ENCODE measurements at places on chromosomes 6 and 20.

DNA sequence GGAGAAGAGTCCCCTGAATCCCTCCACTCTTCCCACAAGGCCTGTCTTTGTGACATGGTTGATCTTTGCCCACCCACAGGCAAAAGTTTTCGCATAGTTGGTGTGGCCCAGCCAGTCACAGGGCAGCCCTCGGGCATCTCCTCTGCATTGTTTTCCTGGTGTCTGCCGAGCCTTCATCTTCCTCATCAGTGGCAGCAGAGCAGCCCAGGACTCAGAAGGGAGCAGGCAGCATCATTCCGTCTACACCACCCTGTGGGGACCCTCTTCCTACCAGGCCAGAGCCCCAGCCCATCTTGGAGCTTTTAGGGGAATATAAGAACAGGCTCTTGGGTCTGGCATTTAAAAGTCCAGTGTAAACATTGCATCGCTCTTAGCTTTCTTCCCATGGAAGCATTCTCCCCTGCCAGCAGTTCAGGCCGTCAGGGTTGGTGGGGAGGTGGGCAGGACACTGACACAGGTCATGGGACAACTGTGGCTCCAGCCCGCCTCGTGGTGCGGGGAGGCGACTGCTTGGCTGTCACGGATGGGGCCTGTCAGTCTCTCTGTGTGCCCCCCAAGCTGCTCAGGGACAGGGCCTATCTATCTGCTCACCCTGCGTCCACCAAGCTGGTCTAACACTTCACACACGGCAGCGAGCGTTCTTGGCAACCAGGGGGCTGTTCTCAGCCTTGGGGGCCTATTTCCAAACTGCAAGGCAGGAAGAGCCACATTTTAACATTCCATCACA is 38.3 kb downstream of the PDRG1 start:
- DNase-seq: no peak

DNA sequence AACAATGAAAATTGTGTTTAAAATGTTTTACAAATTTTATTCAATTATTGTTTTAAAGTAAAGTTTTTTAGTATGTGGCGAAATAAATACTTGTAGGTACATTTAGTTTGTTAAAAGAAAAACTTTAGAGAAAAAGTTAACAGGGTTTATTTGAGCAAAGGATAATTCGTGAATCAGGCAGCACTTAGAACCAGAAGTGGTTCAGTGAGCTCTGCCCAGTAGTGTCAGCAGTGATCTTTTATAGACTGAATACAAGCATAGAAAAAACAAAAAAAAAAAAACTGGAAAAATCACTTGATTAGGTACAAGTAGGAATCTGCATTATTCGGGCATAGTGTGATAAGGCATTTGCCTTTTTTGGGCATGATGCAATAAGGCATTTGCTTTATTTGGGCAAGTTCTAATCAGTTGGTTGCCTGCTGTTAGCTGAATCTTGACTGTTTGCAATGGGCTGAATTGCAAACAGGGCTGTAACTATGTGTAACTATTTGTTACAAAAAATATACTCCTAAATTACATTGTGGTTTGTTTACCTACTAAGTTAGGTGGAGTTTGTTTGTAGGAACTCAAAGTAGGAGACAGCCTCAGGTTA is 122.9 kb upstream of the MMS22L start:
- DNase-seq: no peak

- no peak for DNase-seq
Observed at GRCh38 chr6:133208183-133208755, 32.9 kb upstream of the EYA4 start.

DNA sequence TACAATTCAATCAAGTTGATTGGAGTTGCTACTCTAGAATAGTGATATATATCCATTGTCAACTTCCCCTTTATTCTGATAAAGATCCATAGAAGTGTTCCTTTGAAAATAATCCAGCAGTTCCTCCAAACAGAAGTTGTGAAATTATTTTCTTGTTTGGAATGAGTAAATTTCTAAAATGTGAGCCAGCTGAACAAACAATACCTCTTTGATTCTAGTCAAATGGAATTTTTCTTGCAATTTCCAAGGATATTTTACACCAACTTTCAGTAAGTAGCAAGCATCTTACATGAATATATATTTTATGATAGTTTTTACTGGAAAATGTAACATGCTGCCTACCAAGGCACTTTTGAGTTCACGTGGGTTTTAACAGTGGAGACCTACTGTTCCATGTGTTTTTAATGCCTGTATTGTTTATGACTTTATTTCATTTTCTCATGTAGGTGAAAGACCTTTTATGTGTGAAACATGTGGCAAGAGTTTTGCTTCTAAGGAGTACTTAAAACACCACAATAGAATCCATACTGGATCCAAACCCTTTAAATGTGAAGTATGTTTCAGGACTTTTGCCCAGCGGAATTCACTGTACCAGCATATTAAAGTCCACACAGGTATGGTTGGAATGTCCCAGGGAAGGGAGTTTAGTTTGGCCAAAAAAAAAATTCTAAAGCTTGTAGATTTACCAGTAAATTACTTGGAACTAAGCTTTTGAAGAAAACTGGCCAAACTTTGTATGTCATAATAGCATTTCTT is 6.5 kb downstream of the GZF1 start:
- no peak for DNase-seq

GRCh38 chr6:31143148-31143547 is 4.3 kb upstream of the PSORS1C2 start:
- no peak for DNase-seq

DNA sequence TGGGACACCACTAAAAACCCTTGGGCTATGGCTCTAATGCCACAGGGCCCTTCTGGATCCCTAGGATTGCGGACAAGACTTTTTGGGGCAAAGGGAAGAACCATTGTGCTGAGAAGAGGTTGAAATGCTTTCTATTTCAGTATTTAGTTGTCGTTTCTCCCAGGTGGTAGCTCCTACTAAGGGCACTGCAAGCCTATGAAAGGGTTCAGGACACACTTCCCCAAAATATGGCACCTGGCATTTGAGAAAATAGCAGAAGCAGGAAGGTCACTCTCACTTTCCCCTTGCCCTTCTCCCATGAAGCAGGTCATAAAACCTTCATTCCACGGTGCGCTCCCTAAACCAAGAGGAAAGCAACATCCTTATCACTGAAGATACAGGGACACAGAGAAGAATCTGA is 125.4 kb upstream of the GPR6 start:
- no peak for DNase-seq

GRCh38 chr20:61082720-61083119 is 169.3 kb upstream of the CDH4 start:
- no peak for DNase-seq

DNA sequence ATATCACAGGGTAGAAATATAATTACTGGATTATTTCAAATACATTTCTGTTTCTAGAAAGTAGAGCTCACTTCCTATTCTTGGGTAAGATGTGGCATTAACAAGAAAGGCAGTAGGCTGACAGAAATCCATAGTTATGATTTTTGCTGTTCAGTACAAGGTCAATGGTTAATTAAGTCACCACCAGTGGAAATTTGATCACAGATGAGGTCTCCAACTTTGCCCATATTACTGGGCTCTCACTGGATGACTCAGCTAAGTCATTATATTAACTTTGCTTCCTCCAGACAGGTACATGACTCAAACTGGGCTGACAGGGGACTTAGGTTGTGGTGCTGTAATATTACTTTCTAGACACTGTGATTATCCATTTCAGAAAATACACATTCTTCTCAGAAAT is 212.4 kb downstream of the GRIK2 start:
- DNase-seq: no peak

GRCh38 chr20:60420676-60421229 is 462.5 kb downstream of the CDH26 start:
- no peak for DNase-seq

- DNase-seq: no peak
Observed at GRCh38 chr20:59104831-59105230, 58.8 kb upstream of the ZNF831 start.

DNA sequence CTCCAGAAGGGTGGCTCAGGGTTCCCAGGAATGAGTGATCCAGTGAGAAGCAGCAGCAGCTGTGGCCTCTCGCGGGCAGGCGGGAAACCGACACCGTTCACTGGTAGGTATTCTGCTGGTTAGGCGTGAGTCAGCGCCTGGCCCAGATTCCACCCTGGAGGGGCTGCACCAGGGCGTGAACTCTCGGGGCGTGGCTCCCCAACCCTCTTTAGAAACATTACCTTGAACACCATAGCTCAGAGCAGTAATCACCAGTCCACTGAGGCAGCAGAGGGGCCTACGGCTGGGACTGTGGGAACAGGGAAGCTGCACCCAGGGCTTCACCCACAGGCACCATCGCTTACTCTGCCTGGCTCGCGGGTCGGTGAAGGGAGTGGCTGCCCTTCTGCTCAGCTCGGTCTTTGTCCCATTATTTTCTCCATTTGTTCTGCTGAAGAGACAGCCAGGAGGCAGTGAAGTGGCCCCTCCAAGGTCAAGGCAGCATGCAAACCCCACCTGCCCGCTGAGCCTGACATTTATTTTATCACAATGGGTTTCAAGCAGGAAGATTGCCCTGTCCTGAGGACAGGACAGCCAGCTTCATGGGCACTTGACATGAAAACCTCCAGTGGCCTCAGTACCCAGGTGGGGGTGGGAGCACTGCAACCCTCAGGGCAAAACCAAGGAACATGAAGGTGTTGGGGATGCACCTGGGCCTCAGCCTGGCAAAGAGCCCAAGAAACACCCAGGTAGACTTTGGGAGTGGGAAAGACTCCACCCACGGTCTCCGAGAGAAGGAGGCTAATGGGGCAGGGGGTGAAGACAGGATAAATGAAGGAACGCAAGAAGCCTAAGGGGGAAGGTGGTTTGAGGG is 51.0 kb upstream of the CD93 start:
- DNase-seq: no peak

GRCh38 chr6:21531393-21531792 is 62.2 kb upstream of the SOX4 start:
- no peak for DNase-seq

GRCh38 chr6:32666420-32667300 is at the start of gene HLA-DQB1:
Gene HLA-DQB1 (minus strand): TSS chr6:32666657. CDS start chr6:32666607, 50 bp downstream.
- DNase-seq: peak; percentile 55

- no peak for DNase-seq
Observed at GRCh38 chr20:33305589-33306057, 22.6 kb downstream of the BPIFB1 start.

DNA sequence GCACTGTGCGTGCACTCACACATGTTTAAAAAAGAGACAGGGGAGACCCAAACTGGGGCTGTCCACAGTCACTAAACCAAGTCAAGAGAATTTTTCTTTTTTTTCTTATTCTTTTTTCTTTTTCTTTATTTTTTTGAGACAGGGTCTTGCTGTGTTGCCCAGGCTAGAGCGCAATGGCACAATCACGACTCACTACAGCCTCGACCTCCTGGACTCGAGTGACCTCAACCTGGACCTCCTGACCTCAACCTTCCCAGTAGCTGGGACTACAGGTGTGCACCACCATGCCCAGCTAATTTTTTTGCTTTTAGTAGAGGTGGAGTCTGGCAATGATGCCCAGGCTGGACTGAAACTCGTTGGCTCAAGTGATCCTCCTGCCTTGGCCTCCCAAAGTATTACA is 89.4 kb upstream of the NFATC2 start:
- DNase-seq: no peak

- DNase-seq: no peak
Observed at GRCh38 chr6:122984393-122984792, 11.6 kb upstream of the CLVS2 start.

GRCh38 chr6:34638834-34639736 is 57.5 kb downstream of the ILRUN start:
- DNase-seq: no peak

DNA sequence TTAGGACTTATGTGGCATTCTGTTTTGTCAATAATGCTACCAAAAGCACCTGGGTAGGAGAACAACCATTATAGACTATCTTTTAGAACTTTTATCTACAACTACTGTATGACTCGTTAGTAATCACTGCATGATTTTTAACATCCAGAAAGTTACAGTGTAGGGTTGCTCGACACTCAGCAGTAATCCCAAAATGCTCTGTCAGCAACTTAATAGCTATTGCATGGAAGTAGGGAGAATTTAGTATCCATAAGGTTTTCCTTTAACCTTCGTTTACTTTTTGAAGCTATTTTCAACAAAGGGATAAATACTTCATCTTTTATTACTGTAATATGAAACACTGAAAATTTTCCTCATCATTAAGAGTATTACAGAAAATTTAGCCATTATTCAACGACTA is 309.5 kb downstream of the RNGTT start:
- no peak for DNase-seq

GRCh38 chr20:53773792-53774401 is 180.3 kb upstream of the ZNF217 start:
- no peak for DNase-seq

Data from MM.1S (cell line).